Smooth muscle cell of the coronary artery (primary cell): ENCODE measurements at places on chromosomes 13 and 19. TPM values are rescaled to one million over a fixed set of nuclear protein-coding genes. Genes with fewer than 3 reads are reported as not detected.

ZNF567 gene
- 3.2 and 5.3 TPM in 2 replicates for total RNA-seq

CDC42EP5 gene
- 2.9 and 41.0 TPM in 2 replicates for total RNA-seq

KANK3 gene
- total RNA-seq = 0.23 and 0.30 TPM in 2 replicates

NLRP9 gene
- total RNA-seq = not detected in 2 replicates

ASF1B gene
- 0.94 and 4.6 TPM in 2 replicates for total RNA-seq

PNMA8A gene
- total RNA-seq = 0.94 and 6.5 TPM in 2 replicates

NCAN gene
- under 0.01 TPM in 1 of 2 replicates, not detected in the other for total RNA-seq

KLK15 gene
- not detected in 2 replicates for total RNA-seq

OR4F17 gene
- total RNA-seq = not detected in 2 replicates

CARD8 gene
- 11.0 and 12.7 TPM in 2 replicates for total RNA-seq

FPR3 gene
- 0.23 TPM in 1 of 2 replicates, not detected in the other for total RNA-seq
